Bone marrow (tissue), 2 donors: ENCODE measurements at places on chromosomes 5 and 9.

DNA sequence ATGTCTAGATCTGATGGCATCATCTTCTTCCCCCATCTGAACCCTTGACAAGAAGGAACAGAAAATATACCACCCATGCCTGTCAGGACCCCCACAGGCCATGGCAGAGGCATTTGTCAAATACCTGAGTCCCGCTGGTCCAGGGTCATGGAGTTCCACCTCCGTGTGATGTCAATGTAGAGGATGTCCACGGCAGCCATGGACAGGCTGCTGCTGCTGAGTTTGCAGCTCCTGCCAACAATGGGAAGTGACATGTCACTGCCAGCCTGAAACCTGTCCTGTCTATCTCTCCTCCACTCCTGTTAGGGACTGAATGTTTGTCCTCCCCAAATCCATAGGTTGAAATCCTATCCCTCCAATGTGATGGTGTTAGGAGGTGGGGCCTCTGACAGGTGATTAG, 208.8 kb downstream of the DAB2IP start:
- no peak for DNase-seq

GRCh38 chr9:123957731-123958130, 27.8 kb upstream of the DENND1A start:
- no peak for DNase-seq

- DNase-seq, result no peak
These were observed 671 bp downstream of the LRRC26 start for GRCh38 chr9:137168904-137169856.

DNA sequence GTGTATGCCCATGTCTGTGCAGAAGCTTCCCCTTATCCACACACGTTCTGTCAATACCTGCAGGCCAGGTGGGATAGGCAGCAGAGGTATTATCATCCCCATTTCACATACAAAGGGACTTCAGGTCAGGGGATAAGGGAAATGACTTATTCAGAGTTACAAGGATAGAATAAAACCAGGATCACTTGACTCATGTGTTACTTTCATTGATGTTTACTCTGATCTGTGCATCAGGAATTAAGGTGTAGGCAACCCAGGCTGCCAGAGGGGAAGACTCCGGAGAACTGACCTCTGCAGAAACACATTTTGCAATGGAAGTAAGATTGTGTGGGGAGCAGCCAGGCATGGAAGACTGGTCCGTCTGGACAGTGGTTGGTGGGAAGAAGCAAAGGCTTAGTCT, 74.2 kb upstream of the FSTL4 start:
- no peak for DNase-seq

DNA sequence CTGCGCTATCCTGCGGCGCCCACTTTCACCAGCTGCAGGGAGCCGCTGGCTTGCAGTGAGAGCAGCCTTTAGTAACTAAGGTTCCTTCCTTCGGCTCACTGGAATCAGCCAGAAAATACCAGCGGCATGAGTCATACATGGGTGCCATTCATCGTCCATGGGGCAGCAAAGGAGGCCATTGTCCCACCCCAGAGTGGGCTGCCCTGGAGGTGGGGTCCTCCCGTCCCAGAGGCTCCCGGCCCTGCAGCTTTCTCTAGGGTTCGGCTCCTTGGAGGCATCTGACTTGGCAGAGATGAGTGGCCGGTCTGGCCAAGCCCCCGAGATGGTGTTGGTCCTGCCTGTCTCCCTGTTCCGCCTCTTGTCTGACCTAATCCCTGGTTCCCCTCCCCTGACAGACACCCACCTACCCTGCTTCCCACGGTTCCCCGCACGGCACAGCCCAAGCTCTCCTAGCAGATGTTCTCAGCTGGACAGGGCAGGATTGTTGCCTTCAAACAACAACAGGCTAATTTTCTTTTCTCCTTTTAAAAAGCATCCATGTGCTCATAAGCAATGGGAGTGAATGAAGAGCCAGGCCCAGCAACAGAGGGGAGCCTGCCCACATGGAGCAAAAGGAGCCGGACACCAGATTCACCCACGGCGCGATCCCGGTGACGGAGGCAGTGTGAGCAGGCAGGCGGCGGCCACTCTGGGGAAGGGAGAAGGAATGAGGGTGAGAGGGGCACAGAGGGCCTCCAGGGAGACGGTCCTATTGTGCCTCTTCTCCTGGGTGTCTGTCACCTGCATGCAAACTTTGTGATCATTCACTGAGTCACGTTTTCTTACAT, 97.0 kb upstream of the COL5A1 start:
- no peak for DNase-seq

DNA sequence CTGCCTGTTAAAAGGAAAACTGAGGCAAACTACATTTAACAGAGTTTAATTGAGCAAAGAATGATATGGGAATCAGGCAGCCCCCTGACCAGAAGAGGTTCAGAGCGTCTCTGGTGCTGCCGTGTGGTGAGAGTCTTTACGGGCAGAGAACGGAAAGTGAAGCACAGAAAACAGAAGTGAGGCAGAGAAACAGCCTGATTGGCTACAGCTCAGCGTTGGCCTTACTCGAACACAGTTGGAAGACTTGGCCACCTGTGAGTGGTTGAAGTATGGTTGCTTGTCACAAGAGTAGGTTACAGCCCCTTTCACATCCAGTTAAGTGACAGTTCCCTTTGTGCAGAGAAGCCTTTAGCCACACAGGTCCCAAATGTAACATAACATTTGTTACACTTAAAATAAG, 16.9 kb upstream of the FBP1 start:
- no peak for DNase-seq

- no peak for DNase-seq
These were observed 88.8 kb downstream of the NSUN2 start for GRCh38 chr5:6543830-6544560.

GRCh38 chr9:133044125-133044524, 13.3 kb downstream of the GTF3C5 start:
- DNase-seq, result no peak

- DNase-seq, result no peak
These were observed 204.9 kb upstream of the TARS1 start for GRCh38 chr5:33235824-33236223.

DNA sequence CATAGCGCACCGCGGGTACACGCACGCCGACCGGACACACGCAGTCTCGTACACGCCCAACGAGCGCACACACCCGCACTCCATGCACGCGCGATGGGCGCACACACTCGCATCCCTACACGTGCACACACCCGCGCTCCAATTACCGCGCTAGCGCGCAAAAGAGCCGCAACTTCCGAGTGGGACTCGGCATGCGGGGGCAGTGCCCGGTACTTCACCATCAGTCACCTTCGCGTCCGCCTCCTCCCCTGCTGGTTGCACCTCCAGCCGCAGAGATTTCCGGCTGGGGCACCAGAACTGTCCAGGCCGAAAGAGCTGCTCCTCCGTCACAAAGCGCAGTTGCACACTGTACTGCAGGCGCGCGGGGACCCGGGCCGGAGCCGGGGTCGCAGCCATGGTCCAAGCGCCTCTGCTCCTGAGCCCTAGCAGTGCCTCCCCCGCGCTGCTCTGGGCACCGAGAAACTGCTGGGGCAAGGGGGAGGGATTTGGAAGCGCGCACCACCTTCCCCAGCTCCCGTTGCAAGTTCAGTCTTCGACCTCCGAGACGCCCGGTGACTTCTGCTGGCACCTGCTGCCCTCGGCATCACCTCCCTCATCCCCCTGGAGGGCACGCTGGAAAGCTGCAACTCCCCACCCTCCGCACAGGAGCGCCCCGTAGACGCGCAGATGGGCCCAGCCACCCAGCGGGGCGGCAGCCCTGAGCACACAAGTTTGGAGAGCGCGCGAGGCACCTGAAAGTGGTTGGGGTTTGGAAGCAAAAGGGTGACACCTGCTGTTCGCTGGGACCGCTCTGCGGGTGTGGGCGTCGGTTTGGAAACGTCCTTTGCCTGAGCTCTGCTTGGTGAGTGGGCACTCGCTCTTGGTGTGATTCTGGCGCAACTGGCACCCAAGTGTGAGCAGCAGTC, 337.4 kb upstream of the PUM3 start:
- no peak for DNase-seq

DNA sequence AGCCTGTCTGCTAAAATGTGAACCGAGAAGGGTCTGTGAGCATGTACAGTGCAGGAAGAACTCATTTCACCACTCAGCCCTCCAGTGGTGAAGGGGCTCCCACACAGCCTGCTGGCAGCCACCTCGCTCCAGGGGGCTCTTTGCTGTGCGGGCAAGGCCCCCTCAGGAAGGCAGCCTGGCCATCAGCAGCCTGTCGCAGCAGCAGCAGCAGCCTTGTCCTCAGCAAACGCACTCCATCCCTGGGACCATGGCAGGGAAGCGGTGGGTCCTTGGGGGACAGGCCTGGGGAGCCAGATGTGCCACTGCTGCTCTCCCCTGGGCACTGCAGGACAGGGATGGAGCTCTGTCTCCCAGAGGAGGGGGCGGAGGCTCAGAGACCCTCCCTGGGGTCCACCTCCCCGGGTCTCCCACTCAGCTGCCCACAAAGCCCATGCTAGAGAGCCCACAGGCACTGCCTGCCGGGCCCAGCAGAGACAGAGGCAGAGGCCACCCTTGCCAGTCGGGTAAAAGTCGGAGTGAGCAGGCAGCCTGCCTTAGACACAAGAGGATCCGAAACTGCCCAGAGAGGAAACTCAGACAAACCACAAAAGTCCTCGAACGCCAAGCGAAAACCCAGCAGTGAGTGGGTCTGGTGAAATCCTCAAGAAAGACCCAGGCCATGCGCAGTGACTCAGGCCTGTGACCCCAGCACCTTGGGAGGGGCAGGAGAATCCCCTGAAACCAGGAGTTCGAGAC, 8.0 kb downstream of the BRD3 start:
- peak; percentile 43 for DNase-seq

- DNase-seq, result no peak
These were observed 23.4 kb downstream of the SARDH start for GRCh38 chr9:133714606-133715294.

GRCh38 chr9:134224127-134224526, 59.8 kb upstream of the RNU6ATAC start:
- no peak for DNase-seq

DNA sequence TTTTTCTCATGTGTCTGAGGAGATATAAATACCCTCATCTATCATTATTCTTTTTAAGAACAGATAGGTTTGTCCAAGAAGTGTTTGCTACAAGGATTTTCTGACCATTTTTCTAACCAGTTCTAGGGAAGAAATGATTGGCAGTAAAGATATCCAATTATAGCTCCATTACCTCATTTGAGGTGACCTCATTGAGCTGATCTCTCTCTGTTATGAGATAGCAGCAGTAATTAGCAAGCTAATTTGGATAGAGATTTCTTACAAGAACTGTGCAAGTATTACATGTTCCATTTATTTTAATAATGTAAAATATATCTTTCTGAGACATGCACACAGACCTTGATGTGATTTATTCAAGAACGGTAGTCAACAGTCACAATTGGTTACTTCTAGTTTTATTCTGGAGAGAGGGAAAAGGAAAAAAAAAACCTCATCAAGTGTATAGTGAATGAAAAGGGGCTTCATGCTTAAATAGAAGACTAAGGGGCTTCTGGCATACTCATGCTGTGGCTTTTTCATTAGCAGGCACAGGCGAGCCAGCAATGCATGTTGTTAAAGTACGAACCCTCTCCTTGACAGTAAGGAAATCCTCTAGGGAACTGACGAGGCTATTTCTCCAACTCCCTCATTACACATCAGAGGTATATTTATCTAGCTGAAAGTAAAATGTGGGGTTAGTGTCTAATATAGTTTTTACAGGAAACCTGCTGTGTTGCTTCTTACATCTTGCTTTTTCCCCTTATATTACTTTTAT, 127.3 kb downstream of the NUDT12 start:
- no peak for DNase-seq

DNA sequence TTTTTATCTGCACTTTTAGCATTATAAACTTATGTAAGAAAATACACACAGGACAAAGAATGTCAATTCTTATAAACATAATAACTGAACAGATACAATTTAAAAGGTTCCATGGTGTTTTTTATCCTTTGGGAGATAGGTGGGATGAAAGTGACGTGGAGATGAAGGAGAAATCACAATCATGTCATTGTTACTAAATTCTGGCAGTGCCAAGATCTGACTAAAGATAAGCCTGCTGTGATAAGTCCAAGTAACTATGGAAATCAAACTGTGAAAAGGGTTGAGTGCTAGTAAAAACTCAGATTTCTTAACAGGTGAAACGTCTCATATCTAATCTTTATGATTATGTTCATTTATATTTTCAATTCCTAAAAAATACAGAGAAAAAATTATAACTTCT, 11.1 kb downstream of the LEAP2 start:
- DNase-seq, result no peak

GRCh38 chr5:19790829-19791466, 197.1 kb downstream of the CDH18 start:
- no peak for DNase-seq

- no peak for DNase-seq
These were observed 15.2 kb downstream of the TSTD2 start for GRCh38 chr9:97617939-97618416.

DNA sequence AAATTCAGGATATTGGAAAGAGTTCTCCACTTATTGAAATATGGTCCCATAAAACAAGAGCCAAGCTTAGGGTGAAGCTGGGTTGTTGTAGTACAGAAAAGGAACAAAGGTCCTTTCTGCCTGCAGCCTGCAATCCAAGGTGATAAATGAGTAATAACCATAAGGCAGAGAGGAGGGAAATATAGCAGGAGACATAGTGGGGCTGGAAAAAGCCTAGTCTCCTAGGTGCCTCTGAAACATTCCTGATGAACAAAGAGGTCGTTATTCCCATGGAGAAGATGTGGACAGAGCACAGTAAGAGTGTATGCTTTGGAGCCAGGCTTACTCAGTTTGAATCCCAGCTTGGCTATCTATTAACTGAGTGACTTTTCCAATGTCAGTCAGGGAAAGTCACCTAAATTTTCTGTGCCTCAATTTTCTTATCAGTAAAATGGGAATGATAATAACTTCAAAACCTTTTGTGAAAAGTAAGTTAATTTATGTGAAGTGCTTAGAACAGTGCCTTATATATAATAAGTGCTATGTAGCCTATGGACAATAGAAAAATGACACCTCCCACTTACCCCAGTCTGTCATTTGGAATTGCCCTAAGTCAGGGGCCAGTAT, 110.8 kb upstream of the GRIN3A start:
- no peak for DNase-seq

GRCh38 chr9:133645021-133645765, 9.0 kb downstream of the DBH start:
- no peak for DNase-seq

DNA sequence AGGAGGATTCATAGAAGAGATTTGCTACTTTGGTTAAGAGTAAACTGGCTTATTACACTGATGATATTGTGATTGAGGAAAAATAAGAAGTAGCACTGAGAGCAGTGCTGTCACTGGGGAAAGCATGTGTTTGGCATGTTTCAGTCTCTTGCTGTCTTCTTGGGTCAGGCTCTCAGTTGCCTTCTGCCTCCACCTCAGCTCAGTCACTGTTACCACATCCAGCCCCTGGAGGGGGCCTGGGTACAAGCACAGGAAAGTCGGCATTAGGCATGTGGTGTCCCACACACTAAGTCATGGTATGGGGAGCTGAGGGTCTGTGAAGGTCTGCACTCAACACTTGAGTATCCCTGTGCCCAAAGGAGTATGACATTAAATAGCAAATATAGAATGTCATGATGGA, 958.3 kb upstream of the CDH9 start:
- DNase-seq, result no peak

- DNase-seq, result no peak
These were observed 5.8 kb upstream of the SOWAHA start for GRCh38 chr5:132807163-132807838.

- no peak for DNase-seq
These were observed 122.8 kb upstream of the MAP3K1 start for GRCh38 chr5:56692359-56693219.
